Globus pallidus (tissue), 1 donor: ENCODE measurements at places on chromosomes 3 and 15.
A peak's percentile ranks its signal among the peaks of the same experiment; 100 is the strongest.

DNA sequence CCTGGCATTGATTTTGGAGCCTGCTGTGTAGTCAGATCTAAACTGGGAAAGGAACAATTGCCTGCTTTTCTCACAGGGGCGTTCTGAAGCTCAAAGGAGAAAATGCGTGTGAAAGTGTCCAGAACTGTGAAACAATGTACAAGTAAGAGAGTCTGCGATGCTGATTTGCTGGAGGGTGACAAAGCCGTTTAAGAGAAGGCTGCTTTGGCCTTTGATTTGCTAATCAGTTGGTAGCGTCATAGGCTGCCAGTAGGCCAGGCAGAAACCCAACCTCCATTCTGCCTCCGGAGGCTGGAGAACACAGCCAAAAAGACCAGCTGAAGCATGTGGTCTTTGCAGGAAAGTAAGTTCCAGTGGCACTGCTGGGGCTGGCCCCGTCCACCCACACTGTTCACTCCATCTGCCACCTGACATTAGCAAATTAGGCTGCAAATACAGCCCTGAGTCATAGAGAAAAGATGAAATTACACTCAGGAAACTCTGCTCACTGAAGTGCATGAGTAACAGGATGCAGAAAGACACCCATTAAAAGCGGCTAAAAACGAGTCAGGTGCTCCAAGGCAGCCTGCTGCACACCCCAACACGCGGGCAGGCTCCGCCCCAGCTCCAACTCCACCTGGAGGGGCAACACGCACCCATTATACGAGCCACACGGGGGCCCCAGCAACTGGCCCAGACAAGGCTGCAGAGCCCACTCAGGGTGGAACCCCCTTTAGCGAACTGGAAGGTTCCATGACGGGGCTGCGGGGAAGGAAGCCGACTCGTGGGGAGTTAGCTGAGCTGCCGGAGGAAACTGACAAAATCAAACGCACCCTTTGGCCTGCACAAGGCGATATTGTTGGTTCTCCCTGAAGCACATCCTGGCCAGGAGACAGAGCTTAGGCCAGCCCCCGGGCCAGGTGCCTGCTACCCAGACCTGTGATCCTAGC, 31.6 kb downstream of the ZDHHC19 start:
- DNase-seq = peak; percentile 87

GRCh38 chr15:69758291-69758771, 305.7 kb downstream of the RPLP1 start:
- DNase-seq = no peak

GRCh38 chr3:66572090-66572675, 71.4 kb upstream of the LRIG1 start:
- no peak for DNase-seq

DNA sequence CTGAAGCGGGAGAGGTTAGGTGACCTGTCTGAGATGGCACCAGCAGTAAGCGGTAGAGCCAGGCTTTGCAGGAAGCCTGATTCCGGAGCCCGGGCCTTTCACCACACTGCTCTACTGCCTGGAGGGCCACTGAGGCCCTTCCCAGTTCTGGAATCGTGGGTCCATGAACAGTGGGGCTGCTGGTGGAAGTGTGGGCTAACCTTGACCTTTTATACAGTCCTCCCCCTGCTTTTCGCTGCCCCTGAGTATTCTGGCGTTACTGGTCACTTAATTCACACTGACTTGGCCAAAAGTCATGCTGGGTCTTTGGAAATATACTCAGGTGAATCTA, 2.6 kb upstream of the ABTB1 start:
- DNase-seq = no peak

DNA sequence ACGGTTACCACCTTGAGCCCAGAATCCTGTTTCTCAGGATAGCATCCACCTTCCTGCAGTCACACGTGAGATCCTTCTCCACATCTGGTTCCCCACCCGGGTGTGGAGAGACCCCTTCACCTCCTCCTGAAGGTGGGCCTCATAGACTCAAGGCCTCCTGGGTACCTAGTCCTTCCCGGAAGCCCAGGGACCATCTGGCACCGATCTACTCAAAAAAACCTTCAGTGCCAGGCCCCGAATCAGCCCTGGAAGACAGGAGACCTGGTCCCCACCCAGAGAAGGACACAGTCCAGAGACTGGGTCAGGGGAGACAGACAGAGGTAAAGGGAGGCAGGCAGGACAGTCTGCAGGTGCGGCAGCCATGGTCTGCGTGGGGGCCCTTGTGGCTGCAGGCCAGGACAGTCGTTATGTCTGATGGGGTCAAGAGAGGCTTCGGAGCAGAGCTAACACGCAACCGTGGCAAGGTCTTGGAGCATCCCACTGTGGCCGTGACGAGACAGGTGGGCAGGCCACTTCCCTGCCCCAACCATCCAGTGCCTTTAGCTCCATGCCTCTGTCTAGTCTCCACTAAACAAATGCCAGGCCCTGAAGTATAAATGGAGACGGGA, 112.2 kb upstream of the ABHD17C start:
- no peak for DNase-seq

GRCh38 chr3:168034152-168034928, 61.4 kb downstream of the GOLIM4 start:
- DNase-seq = no peak

- no peak for DNase-seq
These were observed 35.0 kb downstream of the SEC22C start for GRCh38 chr3:42546691-42547213.

- no peak for DNase-seq
These were observed 71.1 kb upstream of the OXTR start for GRCh38 chr3:8840556-8840955.

DNA sequence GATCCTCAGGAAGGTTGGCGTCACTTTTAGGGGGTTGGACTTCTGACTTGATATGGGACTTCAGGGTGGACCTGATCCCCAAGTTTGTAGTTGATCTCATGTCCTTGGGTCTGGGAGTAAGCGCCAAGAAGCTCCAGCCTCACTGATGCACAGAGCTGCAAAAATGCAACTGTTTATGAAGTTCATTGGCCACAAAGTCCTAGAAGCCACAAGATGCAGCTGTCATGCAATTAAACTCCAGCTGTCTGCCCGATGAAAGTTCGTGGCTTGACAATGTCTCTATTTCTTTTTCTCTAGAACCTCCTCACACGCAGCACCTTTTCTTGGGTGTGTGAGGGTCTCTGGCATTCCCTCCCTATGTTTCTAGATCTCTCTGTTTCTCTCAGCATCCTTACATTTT, 9.2 kb upstream of the ACAN start:
- no peak for DNase-seq

DNA sequence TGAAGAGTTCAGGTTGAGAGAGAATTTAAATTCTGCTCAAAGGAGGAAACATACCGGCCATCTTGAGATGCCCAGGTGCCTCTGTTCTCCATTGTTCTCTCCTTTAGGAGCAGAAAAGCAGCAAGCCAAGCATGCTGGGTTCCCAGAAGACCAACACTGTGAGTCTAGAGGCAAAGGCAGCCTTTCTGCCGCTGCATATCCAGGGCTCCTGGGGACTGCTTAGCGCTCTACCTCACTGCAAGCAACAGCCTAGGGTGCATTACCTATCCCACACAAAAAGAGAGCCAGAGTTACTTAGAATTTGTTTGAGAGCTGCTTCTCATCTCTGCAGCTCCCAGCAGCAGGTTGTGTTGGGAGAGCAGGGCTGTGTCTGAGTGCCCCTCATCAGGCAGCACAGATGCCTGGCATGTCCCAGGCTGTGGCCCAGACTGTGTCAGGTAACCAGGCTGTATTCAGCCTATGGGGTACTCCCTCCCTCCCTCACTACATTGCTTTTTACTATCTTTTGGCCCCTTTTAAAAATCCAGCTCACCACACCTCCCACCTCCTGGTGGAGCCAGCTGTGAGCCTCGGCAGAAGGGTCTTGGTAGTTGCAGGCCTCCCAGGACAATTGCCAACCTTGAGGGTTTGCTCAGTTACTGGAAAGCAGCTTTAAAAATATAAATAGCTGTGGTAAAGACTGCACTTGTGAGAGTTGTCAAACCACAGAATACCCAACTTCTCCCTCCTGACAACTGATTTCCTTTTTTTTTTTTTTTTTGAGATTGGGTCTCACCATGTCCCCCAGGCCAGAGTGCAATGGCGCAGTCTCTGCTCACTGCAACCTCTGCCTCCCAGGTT, 30.2 kb downstream of the BCL2L10 start:
- no peak for DNase-seq

DNA sequence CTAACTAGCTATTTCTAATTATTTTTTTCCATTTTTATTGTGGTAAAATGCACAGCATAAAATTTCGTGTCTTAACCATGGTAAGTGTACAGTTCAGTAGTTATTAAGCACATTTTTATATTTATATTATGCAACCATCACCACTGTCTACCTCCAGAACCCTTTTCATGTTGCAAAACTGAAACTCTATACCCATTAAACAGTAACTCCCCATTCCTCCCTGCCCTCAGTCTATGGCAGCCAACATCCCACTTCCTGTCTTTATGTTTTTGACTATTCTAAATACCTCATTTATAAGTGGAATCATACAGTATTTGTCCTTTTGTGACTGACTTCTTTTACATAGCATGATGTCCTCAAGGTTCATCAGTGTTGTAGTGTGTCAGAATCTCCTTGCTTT, 25.5 kb downstream of the SLC35A5 start:
- no peak for DNase-seq

GRCh38 chr3:194396859-194397756, 2.0 kb downstream of the GP5 start:
- no peak for DNase-seq

GRCh38 chr3:50655009-50655830, 19.5 kb upstream of the DOCK3 start:
- DNase-seq = no peak

- DNase-seq = no peak
These were observed 24.3 kb downstream of the FILIP1L start for GRCh38 chr3:100089812-100090668.

GRCh38 chr15:89007989-89008388, 80.3 kb upstream of the ABHD2 start:
- DNase-seq = no peak

GRCh38 chr3:187767266-187768012, 22.2 kb upstream of the BCL6 start:
- DNase-seq = no peak

DNA sequence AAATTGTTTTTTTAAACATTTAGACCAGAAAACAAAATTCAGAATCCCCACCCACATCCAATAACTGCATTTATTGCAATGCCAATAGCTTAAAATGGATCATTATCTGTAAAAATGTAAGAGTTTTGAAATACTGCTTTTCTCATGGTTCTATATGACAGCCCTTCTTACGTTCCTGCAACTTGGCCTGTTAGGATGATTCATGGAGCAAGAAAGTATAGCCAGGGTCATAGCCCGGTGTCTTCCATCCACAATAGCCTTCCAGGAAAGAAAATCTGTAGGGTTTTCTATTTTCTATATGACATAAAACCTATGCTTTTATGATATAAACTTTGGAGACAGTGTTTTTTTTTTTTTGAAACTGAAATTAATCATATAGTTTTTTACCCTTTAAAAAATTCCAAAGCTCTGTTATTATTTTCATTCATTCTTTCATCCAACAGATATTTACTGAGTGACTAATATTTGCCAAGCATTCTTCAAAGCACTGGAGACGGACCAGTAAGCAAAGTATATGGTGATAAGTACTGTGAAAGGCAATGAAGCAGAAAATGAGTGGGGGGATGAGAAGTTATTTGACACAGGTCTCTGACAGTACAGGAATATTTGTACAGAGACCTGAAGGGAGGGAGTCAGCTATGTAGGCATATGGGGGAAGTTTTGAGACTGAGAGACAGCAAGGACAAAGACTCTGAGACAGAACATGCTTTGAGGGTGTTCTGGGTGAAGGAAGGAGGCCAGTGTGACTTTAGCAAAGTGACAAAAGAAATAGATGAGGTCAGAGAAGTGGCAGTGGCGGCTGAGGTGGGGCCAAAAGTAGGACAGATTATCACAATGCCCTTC, 29.0 kb upstream of the SLC2A2 start:
- DNase-seq = no peak

GRCh38 chr15:42364529-42364928, 5.2 kb downstream of the CAPN3 start:
- DNase-seq = peak; percentile 15

GRCh38 chr3:46187876-46188275, 20.2 kb downstream of the CCR1 start:
- no peak for DNase-seq

GRCh38 chr3:52783211-52783555, 5.8 kb downstream of the ITIH1 start:
- no peak for DNase-seq

- DNase-seq = no peak
These were observed 491.0 kb downstream of the ROBO2 start for GRCh38 chr3:77530870-77531269.

GRCh38 chr15:41647262-41647661, 12.9 kb upstream of the MGA start:
- no peak for DNase-seq

DNA sequence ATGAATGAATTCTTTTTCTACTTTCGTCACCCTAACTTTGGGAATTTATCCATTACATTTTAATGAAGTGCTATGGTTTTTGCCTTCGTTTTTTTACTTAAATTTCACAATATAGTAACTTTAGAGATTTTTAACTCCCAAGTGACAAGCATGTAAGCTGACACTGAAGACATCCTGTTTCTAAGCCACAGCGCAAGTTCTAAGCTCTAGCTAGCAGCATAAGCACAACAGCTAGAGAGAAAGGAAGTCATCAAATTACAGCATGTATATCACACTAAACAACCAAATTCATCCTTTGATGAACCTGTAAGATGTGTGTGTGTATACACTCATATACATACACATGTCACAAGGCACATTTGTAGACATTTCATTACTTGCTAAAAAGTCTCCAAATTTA, 119.3 kb downstream of the P3H2 start:
- DNase-seq = no peak

- DNase-seq = no peak
These were observed 83.0 kb downstream of the WNT7A start for GRCh38 chr3:13796701-13797460.

DNA sequence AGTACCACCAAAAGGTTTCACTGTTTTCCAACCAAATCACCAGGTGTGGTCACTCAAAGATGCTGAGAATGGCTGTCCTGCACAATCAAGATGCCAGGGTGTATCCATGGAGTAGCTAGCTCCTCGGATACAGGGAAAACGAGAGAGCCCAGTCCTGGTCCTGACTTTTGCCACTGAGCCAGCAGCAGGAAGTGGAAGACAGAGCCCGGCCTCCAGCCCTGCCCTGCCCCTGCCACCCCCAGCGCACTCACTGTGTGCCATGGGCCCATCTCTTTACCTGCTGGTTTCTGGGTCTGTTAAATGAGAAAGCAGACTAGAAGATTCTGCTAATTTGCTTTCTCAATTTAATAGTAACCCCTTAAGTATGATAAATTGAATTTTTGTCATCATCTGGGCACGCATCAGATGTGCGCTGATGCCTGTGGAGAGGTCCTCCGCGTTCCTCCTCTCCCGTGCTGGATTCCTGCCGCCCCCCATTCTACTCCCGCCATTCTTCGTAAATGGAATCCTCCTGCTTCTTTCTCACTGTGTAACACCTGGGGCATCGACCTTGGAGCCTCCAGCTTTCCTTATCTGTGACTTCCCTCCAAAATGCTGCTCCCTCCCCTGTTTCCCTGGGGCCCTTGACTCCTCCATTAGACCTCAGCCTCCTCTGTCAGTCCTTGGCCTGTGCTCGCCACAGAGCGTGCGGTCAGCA, 18.0 kb downstream of the TNFAIP8L3 start:
- no peak for DNase-seq

- DNase-seq = no peak
These were observed 73.7 kb downstream of the CCNL1 start for GRCh38 chr3:157086060-157086750.

- DNase-seq = peak; percentile 62
These were observed 5.2 kb downstream of the KCTD6 start for GRCh38 chr3:58497097-58497496.
